Activated CD4-positive, alpha-beta memory T cell treated with anti-CD3 and anti-CD28 coated beads, Interleukin-2, amount 10 ng/mL, durations not matched to agents 7 days and 5 days (primary cell): ENCODE measurements at places on chromosomes 3 and 15. TPM values are rescaled to one million over a fixed set of nuclear protein-coding genes. Genes with fewer than 3 reads are reported as not detected.

GRCh38 chr3:104952146-104952972 is 414.4 kb upstream of the ALCAM start:
- H3K4me3 ChIP-seq, result no peak overlapping the region
- H3K4me1 ChIP-seq, result no peaks in the 10 kb centered on the region
- no peak overlapping the region for H3K27ac ChIP-seq
- no peaks in the 10 kb centered on the region for H3K36me3 ChIP-seq

GRCh38 chr3:177899275-177900067 is 636.8 kb upstream of the KCNMB2 start:
- no peak overlapping the region for H3K4me3 ChIP-seq
- H3K27ac ChIP-seq, result no peak overlapping the region
- no peaks in the 10 kb centered on the region for H3K27me3 ChIP-seq
- DNase-seq, result no peak
- H3K36me3 ChIP-seq, result no peaks in the 10 kb centered on the region

The LOXL1 gene
- 9.1 TPM for total RNA-seq

The UBE3A gene
- total RNA-seq, result 82.2 TPM

The ISG20 gene
- 337 TPM for total RNA-seq
